ENCODE measurements at places on chromosomes 1 and 21. TPM values are rescaled to one million over a fixed set of nuclear protein-coding genes. Genes with fewer than 3 reads are reported as not detected.

Gene AMIGO1
- total RNA-seq = 2.7 TPM

Gene C1orf35
- total RNA-seq = 15.6 TPM

Gene TRIM58
- not detected for total RNA-seq

Gene OPRD1
- not detected for total RNA-seq

Gene AGBL4
- not detected for total RNA-seq

Gene SEC22B
- 68.1 TPM for total RNA-seq

Gene GUCA2A
- not detected for total RNA-seq

Gene NAV1
- total RNA-seq = 79.0 TPM

Gene SLC16A4
- total RNA-seq = 28.1 TPM

Gene CYP4A11
- total RNA-seq = not detected

Gene AKR7A3
- total RNA-seq = 0.51 TPM

Gene CFHR3
- total RNA-seq = not detected

Gene LRRC71
- not detected for total RNA-seq

Gene ANKRD34A
- 0.25 TPM for total RNA-seq
